ENCODE measurements at places on chromosomes 3 and 15. TPM values are rescaled to one million over a fixed set of nuclear protein-coding genes. Genes with fewer than 3 reads are reported as not detected.

TEX55 gene
- not detected for total RNA-seq

GRCh38 chr3:32421991-32422859 is 30.6 kb downstream of the CMTM7 start:
- no peaks in the 10 kb centered on the region for H3K36me3 ChIP-seq
- peak; percentile 94 for DNase-seq
- no peak overlapping the region for H3K4me3 ChIP-seq

DNA sequence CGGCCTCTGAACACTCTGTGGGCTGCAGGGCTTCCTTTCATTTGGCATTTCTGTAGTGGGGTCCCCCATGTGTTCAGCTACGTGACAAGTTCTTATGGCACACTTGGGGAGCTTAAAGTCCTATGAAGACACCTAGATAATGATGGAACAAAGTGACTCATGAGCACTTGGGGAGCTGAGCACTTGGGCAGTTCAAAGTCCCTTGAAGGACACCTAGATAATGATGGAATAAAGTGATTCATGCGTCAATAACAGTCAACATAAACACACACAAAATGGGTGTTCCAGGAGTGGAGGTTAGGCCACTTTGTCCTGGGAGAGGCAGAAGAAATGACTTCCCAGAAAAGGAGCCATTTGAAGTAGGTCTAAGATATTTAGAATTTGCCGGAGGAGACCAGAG is 66.6 kb downstream of the LDHAL6B start:
- H3K27me3 ChIP-seq, result no peaks in the 10 kb centered on the region
- H3K4me1 ChIP-seq, result no peaks in the 10 kb centered on the region
- H3K4me3 ChIP-seq, result no peak overlapping the region
- no peak overlapping the region for H3K27ac ChIP-seq
- H3K36me3 ChIP-seq, result no peaks in the 10 kb centered on the region
- DNase-seq, result no peak

- H3K27me3 ChIP-seq, result no peaks in the 10 kb centered on the region
- DNase-seq, result no peak
- H3K36me3 ChIP-seq, result no peaks in the 10 kb centered on the region
- no peak overlapping the region for H3K27ac ChIP-seq
- H3K4me3 ChIP-seq, result no peak overlapping the region
These were observed 62.7 kb downstream of the CRYGS start for GRCh38 chr3:186481526-186481925.

FAM43A gene
- total RNA-seq, result 23.7 TPM

PLSCR2 gene
- not detected for total RNA-seq

CHST13 gene
- total RNA-seq, result not detected

DNA sequence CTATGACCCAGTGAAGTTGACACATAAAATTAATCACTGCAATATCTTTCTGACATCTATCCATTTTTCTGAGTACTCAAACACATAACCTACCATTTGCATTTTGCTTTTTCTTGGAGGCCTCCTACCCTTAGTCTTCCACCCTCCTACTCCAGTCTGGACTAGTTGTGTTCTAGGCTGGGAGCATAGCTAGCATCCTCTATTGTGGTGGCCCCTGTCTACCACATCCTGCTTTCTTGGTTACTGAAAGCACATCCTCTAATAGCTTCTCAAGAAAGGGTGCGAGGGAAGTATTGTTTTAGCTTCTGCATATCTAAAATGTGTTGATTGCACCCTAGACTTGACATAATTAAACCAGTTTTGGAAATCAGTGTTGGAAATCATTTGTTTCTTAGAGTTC is 176.5 kb downstream of the THSD4 start:
- H3K4me3 ChIP-seq, result no peak overlapping the region
- no peak for DNase-seq

- H3K27ac ChIP-seq, result no peak overlapping the region
- H3K4me3 ChIP-seq, result no peak overlapping the region
- H3K36me3 ChIP-seq, result peaks cover 53% of the 10 kb centered on the region
- no peaks in the 10 kb centered on the region for H3K27me3 ChIP-seq
- peaks cover 44% of the 10 kb centered on the region for H3K4me1 ChIP-seq
- peak; percentile 84 for DNase-seq
These were observed 50.0 kb downstream of the RLBP1 start for GRCh38 chr15:89171136-89172072.

DNA sequence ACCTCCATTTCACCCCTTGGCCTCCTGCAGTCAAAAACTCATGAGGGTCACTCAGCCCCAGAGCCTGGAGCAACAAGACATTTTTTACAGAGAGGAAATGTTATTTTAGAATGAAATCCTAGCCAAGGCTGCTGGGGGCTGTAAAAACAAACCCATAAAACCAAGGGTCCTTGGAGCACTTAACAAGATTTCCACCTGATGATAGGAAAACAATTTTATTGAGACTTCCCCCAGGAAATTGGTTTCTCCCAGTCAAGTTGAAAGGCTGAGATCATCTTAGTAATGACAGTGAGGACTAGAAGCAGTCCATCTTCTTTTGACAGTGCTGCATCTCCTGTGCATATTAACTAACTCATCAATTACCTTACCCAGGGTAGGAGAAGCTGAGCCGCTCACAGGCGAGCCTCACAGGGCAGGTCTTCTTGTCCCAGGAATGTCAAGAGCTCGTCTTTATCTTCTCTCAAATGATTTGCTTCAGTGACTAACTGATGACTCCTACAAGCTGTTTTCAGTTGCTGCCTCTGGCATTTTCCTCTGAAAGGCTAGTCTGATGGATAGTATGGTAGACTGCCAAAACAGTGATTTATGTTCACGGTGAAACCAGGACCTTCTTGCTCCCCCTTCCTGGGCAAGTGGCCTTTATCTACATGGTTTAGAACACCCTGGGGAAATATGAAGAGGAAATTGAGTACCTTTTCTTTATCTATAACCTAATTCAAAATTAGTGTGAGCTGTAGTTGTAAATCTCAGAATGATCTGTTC is 34.6 kb upstream of the AEN start:
- no peak for DNase-seq
- H3K27ac ChIP-seq, result no peak overlapping the region
- H3K4me1 ChIP-seq, result no peaks in the 10 kb centered on the region
- H3K36me3 ChIP-seq, result no peaks in the 10 kb centered on the region
- no peaks in the 10 kb centered on the region for H3K27me3 ChIP-seq

TPRG1 gene
- total RNA-seq, result 9.0 TPM

- H3K36me3 ChIP-seq, result no peaks in the 10 kb centered on the region
- H3K27me3 ChIP-seq, result no peaks in the 10 kb centered on the region
- no peak overlapping the region for H3K27ac ChIP-seq
- H3K4me1 ChIP-seq, result no peaks in the 10 kb centered on the region
These were observed 38.3 kb downstream of the MYH15 start for GRCh38 chr3:108472001-108472591.

TXNRD3 gene
- total RNA-seq, result 0.58 TPM

EPHB3 gene
- total RNA-seq, result 20.4 TPM

GRCh38 chr3:190811775-190812480 is 50.6 kb downstream of the GMNC start:
- H3K27me3 ChIP-seq, result no peaks in the 10 kb centered on the region
- no peak overlapping the region for H3K27ac ChIP-seq
- no peak overlapping the region for H3K4me3 ChIP-seq
- no peaks in the 10 kb centered on the region for H3K36me3 ChIP-seq
- DNase-seq, result peak; percentile 68

PCSK6 gene
- total RNA-seq, result 86.2 TPM

XPC gene
- total RNA-seq, result 34.0 TPM

GRCh38 chr3:97057365-97057764 is 243.0 kb downstream of the EPHA6 start:
- H3K36me3 ChIP-seq, result no peaks in the 10 kb centered on the region
- H3K4me1 ChIP-seq, result no peaks in the 10 kb centered on the region
- H3K27ac ChIP-seq, result no peak overlapping the region
- no peaks in the 10 kb centered on the region for H3K27me3 ChIP-seq

TEX264 gene
- total RNA-seq, result 34.3 TPM

- no peak for DNase-seq
- H3K4me1 ChIP-seq, result no peaks in the 10 kb centered on the region
- H3K36me3 ChIP-seq, result no peaks in the 10 kb centered on the region
- no peaks in the 10 kb centered on the region for H3K27me3 ChIP-seq
- no peak overlapping the region for H3K4me3 ChIP-seq
- H3K27ac ChIP-seq, result no peak overlapping the region
These were observed 576.1 kb downstream of the PDCD6IP start for GRCh38 chr3:34374521-34374920.

- peaks cover 13% of the 10 kb centered on the region for H3K4me1 ChIP-seq
- H3K27ac ChIP-seq, result no peak overlapping the region
- H3K27me3 ChIP-seq, result no peaks in the 10 kb centered on the region
- no peak overlapping the region for H3K4me3 ChIP-seq
- DNase-seq, result no peak
These were observed 119.5 kb downstream of the STAG1 start for GRCh38 chr3:136632625-136633081.

POPDC2 gene
- total RNA-seq, result 8.5 TPM

SPATA12 gene
- total RNA-seq, result not detected

GRCh38 chr3:8882171-8882593 is 81.1 kb downstream of the RAD18 start:
- DNase-seq, result no peak
- H3K4me1 ChIP-seq, result no peaks in the 10 kb centered on the region
- peaks cover 38% of the 10 kb centered on the region for H3K36me3 ChIP-seq
- H3K27me3 ChIP-seq, result no peaks in the 10 kb centered on the region

RLBP1 gene
- total RNA-seq, result not detected

DNA sequence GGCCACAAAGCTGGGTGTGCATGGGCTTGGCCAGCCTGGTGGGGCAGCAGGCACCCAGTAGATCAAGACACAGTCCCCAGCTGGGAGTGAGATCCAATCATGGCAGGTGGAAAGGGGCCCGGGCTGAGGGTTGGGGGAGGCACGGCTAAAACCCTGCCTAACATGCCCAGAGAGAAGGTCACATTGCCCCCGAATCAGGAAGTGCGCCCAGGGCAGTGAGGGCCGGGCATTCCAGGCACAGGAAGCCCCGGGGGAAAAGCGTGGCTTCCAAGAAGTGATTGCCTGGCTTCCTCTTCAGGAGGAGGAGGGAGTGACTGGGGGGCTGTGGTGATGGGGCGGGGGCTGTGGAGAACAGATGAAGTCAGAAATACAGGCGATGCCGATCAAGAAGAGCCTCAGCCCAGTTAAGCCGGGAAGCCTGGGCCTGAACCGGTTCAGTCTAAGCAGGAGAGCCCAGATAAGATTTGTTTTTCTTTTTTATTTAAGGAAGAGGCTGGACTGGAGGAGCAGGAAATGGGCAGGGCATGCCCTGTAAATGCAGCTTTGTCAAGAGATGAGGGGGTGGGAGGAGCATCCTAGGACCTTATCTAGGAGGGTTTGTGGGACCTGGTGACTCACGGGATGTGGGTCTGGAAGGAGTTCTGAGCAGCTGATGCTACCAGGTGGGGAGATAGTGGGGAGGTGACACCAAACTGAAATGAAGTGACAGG is 83.9 kb downstream of the CHSY1 start:
- DNase-seq, result peak; percentile 42
- peaks cover 51% of the 10 kb centered on the region for H3K4me1 ChIP-seq
- no peaks in the 10 kb centered on the region for H3K27me3 ChIP-seq
- H3K36me3 ChIP-seq, result no peaks in the 10 kb centered on the region

- no peak for DNase-seq
- no peak overlapping the region for H3K27ac ChIP-seq
- H3K4me1 ChIP-seq, result peaks cover 79% of the 10 kb centered on the region
- peaks cover 28% of the 10 kb centered on the region for H3K36me3 ChIP-seq
- no peaks in the 10 kb centered on the region for H3K27me3 ChIP-seq
These were observed 4.0 kb downstream of the TM4SF1 start for GRCh38 chr3:149373235-149374125.

TRH gene
- not detected for total RNA-seq

HIGD2B gene
- total RNA-seq, result not detected

NDN gene
- 23.8 TPM for total RNA-seq

GRCh38 chr3:63069806-63070475 is 194.7 kb upstream of the CADPS start:
- H3K4me3 ChIP-seq, result no peak overlapping the region
- H3K36me3 ChIP-seq, result no peaks in the 10 kb centered on the region
- no peaks in the 10 kb centered on the region for H3K4me1 ChIP-seq
- H3K27me3 ChIP-seq, result no peaks in the 10 kb centered on the region
- no peak for DNase-seq
- no peak overlapping the region for H3K27ac ChIP-seq

STRIT1 gene
- not detected for total RNA-seq

DNA sequence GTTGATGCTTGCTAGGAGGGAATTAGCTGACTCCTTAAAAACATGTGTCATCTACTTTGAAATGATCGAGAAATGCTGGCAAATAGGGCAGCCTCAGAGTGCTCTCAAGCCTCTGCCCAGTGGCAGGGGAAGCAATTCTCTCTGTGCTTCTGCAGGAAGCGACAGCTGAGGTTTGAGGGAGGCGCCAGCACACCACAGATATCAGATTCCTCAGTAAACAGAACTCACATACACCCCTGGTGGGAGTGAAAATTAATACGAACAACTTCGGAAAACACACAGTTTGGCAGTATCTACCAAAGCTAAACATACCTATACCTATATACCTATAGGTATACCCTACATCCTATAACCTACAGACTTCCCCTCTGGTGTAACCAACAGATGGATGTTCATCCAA is 61.3 kb downstream of the NSMCE3 start:
- H3K4me1 ChIP-seq, result no peaks in the 10 kb centered on the region
- H3K36me3 ChIP-seq, result no peaks in the 10 kb centered on the region
- no peaks in the 10 kb centered on the region for H3K27me3 ChIP-seq
- no peak for DNase-seq
- no peak overlapping the region for H3K4me3 ChIP-seq

FEZF2 gene
- not detected for total RNA-seq

DNA sequence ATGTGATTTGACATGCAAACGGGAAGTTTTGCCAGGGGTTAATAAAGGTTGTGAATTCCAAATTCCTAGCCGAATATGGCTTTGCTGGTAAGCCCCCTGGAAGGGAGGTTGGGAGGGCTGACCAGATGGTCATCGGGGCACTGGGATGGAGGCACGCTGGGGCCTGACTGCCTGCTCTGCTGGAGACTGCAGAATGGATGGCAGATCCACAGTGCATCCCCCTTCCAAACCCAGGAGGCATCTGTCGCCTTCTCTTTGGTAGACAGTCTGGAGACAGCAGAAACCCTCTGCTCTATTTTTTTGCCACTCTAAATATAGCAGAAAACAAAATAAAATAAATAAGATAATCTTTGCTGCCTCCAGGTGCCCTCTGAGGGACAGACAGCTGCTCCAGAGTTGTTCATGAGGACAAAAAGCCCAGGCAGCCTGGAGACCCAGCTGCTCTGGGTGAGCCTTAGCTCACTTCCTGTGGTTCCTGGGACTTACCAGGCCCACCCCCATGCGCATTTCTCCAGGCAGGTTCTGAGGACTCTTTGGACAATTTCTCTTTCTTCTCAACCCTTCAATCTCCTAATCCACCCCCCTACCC is 6.1 kb upstream of the SPTBN5 start:
- no peaks in the 10 kb centered on the region for H3K27me3 ChIP-seq
- H3K4me1 ChIP-seq, result peaks cover 27% of the 10 kb centered on the region
- DNase-seq, result no peak
- peaks cover 12% of the 10 kb centered on the region for H3K36me3 ChIP-seq

GOLGA8G gene
- not detected for total RNA-seq

FNDC3B gene
- 75.3 TPM for total RNA-seq

MITF gene
- total RNA-seq, result 26.3 TPM

GRCh38 chr3:25820816-25821486 is 31.1 kb downstream of the OXSM start:
- H3K27ac ChIP-seq, result no peak overlapping the region
- no peaks in the 10 kb centered on the region for H3K4me1 ChIP-seq
- no peaks in the 10 kb centered on the region for H3K27me3 ChIP-seq
- DNase-seq, result no peak

Data from stomach (tissue), 19 donors.